RWPE2 (cell line): ENCODE measurements at places on chromosomes 7 and 10.

DNA sequence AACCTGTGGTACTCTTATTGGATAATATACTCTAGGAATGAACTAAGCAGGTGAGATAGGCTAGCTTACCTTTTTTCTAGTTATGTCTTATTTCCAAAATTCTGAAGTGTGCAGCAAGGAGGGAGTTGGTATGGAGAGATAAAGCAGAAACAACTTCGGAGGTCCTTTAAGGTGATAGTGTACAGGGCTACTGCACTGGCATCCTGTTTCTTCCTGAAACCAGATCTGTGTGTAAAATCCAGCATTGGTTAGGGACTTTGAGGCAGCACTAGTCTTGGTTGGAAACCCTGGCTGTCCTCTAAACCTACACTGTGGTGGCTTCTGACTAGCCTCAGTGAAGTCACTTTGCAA lies 66.9 kb upstream of the STRIP2 start:
- DNase-seq: no peak
- H3K27me3 ChIP-seq: no peaks in the 10 kb centered on the region
- H3K27ac ChIP-seq: no peak overlapping the region
- no peak overlapping the region for H3K4me3 ChIP-seq
- peaks cover 2% of the 10 kb centered on the region for H3K4me1 ChIP-seq
- H3K36me3 ChIP-seq: no peaks in the 10 kb centered on the region

DNA sequence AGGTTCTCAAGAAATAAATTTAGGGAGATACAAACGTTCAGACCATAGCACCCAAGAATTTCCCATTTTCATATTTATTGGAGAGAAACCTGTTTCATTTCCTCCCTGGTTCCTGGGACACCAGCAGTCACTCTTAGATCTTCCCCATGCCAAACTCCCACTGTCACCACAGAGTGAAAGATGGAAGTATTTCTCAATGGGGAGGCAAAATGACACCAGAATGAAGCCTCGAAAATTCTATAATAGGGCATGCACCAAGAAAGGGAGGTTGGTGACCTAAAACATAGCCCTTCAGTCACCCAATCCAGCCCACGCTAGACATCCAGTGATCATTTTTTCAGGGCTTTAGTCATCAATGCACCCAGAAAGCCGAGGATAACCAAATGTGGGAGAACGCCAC lies 148.1 kb upstream of the PLXDC2 start:
- no peak overlapping the region for H3K27ac ChIP-seq
- H3K36me3 ChIP-seq: no peaks in the 10 kb centered on the region
- no peak overlapping the region for H3K4me3 ChIP-seq
- H3K27me3 ChIP-seq: no peaks in the 10 kb centered on the region

DNA sequence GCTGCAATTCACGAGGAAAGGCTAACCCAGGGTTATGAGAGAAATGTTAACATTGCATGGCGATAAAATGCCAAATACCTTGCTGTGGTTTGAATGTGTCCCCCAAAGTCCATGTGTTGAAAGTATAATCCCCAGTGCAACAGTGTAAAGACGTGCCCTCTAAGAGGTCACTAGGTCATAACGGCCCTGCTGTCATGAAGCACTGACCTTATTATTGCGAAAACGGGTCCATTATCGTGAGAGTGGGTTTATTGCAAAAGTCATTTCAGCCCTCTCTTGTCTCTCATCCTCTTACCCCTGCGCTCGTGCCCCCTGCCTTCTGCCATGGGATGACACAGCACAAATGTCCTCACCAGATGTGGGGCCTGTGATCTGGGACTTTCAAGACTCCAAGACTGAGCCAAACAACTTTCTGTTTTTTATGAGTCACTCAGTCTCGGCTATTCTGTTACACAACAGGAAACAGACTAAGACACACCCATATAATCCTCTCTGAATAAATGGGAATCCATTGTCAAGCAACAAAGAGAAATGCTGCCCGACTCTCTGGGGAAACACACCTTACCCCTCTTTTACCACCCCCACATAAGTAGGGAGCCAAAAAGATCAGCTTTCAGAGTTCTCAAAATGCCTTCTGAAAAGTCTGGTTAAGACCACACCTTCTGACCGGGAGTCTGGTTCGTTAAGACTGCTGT lies 73.1 kb upstream of the UCN3 start:
- H3K27me3 ChIP-seq: no peaks in the 10 kb centered on the region
- peak overlapping the region; percentile 94 for H3K27ac ChIP-seq
- H3K4me3 ChIP-seq: no peak overlapping the region
- H3K36me3 ChIP-seq: no peaks in the 10 kb centered on the region

- H3K36me3 ChIP-seq: no peaks in the 10 kb centered on the region
- H3K4me1 ChIP-seq: peaks cover 3% of the 10 kb centered on the region
- no peak overlapping the region for H3K4me3 ChIP-seq
Observed at GRCh38 chr7:90242369-90243168, 2.4 kb upstream of the CFAP69 start.

GRCh38 chr10:20698837-20699236 lies 198.3 kb downstream of the NEBL start:
- no peaks in the 10 kb centered on the region for H3K4me1 ChIP-seq
- no peak overlapping the region for H3K27ac ChIP-seq
- DNase-seq: no peak
- H3K4me3 ChIP-seq: no peak overlapping the region
- no peaks in the 10 kb centered on the region for H3K27me3 ChIP-seq

GRCh38 chr10:112053895-112054294 lies 129.7 kb downstream of the GPAM start:
- H3K36me3 ChIP-seq: no peaks in the 10 kb centered on the region
- H3K4me1 ChIP-seq: no peaks in the 10 kb centered on the region
- no peak overlapping the region for H3K27ac ChIP-seq
- no peaks in the 10 kb centered on the region for H3K27me3 ChIP-seq
- no peak for DNase-seq
- no peak overlapping the region for H3K4me3 ChIP-seq

DNA sequence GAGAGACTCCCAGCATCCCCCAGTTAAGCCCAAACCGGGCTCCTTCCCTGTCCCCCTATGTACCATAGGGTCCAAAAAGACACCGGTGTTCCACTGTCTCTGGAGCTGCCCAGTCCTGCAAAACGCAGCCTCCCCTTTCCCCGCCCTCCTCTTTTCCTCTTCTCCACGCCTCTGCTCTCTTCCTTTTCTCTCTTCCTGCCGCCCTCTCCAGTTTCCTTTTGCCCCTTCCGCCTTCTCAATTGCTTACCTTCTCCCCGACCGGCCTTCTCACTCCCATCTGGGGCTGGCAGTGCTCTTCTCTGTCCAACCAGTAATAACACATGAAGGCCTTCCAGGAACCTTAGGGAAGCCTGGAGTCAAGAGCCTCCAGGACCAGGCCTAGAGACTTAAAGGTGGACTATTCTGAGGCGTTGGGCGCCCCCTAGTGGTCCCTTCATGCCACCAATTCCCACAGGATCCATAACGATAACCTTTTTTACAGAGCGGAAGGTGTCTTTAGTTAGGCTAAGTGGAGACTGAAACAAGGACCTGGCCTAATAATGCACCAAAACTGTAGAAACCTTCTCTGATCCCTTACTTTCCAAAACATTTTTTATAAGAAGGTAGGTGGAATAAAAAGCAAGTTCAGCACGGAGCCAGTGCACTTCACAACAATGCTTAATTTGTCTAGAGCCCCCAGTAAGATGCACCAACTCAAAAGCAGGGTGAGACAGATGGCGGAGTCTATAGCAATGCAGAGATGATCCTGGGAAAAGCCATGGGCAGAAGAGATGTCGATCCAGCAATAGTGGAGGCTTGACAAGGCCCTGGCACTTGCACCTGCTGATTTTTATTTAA lies 27.2 kb upstream of the MSRB2 start:
- no peaks in the 10 kb centered on the region for H3K36me3 ChIP-seq
- DNase-seq: no peak
- no peak overlapping the region for H3K27ac ChIP-seq
- H3K4me1 ChIP-seq: peaks cover 8% of the 10 kb centered on the region

DNA sequence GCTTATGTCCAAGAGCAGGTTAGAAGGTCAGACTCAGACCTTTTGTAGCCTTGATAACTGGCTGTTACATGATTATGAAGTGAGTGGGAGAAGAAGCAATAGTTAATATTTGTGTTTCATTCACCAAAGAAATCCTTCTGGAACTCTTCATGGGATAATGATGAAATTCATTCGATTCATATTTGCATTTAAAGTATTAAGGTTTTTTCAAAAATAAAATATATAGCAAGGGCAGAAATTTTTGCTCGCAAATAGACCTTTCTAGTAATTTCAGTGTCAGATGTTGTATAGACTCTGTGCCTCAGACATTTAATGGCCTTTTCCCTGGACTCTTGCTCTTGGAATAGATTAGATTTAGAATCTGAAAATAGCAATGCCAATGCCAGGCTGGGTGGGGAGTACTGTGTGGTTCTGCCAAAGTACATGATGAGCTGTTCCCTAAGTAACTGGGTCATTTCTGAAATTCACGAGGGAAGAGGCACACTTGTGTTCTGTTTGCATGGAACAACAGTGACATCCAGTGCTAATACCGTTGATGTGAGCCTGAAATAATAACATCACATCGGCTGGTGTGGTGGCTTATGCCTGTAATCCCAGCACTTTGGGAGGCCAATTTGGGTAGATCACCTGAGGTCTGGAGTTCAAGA lies 119.2 kb downstream of the MBL2 start:
- no peak overlapping the region for H3K27ac ChIP-seq
- no peaks in the 10 kb centered on the region for H3K27me3 ChIP-seq
- no peak overlapping the region for H3K4me3 ChIP-seq
- H3K4me1 ChIP-seq: no peaks in the 10 kb centered on the region
- no peaks in the 10 kb centered on the region for H3K36me3 ChIP-seq

GRCh38 chr10:129258283-129258923 lies 208.6 kb upstream of the MGMT start:
- no peak overlapping the region for H3K4me3 ChIP-seq
- no peak overlapping the region for H3K27ac ChIP-seq
- no peak for DNase-seq
- no peaks in the 10 kb centered on the region for H3K36me3 ChIP-seq
- no peaks in the 10 kb centered on the region for H3K4me1 ChIP-seq

GRCh38 chr7:91338226-91339020 lies 74.2 kb downstream of the FZD1 start:
- DNase-seq: no peak
- no peaks in the 10 kb centered on the region for H3K36me3 ChIP-seq
- H3K27me3 ChIP-seq: no peaks in the 10 kb centered on the region

DNA sequence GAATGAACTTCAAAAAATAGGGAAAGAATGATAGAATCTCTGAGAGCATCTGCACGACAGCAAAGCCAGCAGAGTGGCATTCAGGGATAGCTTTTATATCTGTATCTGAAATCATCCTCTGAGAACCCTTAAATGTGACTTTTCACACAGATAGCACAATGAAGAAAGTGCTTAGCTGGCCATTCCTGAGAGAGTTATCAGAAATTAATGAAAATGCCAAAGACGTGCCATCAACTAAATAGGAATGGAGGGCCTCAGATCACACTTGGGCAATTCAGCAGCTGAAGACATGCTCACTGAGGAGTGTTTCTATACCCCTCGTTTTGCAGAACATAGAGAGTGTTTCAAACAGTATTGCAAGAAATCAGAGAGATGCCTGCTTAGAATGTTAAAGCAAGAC lies 51.6 kb downstream of the AKR1B1 start:
- H3K36me3 ChIP-seq: no peaks in the 10 kb centered on the region
- no peak overlapping the region for H3K27ac ChIP-seq
- no peak overlapping the region for H3K4me3 ChIP-seq
- H3K4me1 ChIP-seq: no peaks in the 10 kb centered on the region

- H3K27me3 ChIP-seq: no peaks in the 10 kb centered on the region
- peak overlapping the region; percentile 95 for H3K4me3 ChIP-seq
- no peaks in the 10 kb centered on the region for H3K36me3 ChIP-seq
- no peak for DNase-seq
- H3K27ac ChIP-seq: peak overlapping the region; percentile 72
- H3K4me1 ChIP-seq: peaks cover 8% of the 10 kb centered on the region
Observed at GRCh38 chr7:129225206-129225930, 538 bp downstream of the AHCYL2 start.

- no peaks in the 10 kb centered on the region for H3K4me1 ChIP-seq
- no peaks in the 10 kb centered on the region for H3K36me3 ChIP-seq
- H3K4me3 ChIP-seq: no peak overlapping the region
- peaks cover 9% of the 10 kb centered on the region for H3K27me3 ChIP-seq
Observed at GRCh38 chr10:71141528-71141927, 70.8 kb upstream of the UNC5B start.

DNA sequence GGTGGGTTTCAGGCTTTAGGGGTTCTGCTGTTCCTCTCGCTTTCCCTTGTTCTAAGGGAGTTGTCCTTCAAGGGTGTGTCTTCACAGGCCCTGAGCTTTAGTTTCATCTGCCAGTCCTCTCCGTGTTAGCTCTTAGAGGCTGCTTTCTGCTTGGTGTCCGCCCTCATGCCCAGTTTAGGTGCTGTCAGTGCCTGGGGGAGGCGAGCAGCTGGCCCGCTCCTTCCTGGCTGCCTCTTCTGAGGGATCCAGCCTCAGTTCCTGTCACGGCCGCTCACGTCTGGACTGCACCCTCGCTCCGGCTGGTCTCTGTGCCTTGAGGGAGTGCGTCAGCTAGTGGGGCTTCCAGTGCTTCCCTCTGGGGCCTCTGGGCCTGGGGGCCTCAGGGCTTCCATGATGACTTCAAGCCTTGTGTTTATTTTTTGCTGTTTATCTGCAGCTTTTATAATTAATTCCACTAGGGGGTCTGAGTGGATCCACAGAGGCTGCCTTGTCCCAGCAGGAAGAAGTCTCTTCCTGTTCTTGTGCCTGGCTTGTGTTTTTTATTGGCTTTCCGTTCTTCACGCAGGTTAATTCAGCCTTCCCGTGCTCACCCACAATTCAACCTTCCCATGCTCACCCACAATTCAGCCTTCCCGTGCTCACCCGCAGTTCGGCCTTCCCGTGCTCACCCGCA lies 33.0 kb downstream of the WDR37 start:
- DNase-seq: no peak
- no peak overlapping the region for H3K27ac ChIP-seq
- H3K36me3 ChIP-seq: peaks cover 52% of the 10 kb centered on the region
- no peaks in the 10 kb centered on the region for H3K27me3 ChIP-seq
- no peaks in the 10 kb centered on the region for H3K4me1 ChIP-seq

DNA sequence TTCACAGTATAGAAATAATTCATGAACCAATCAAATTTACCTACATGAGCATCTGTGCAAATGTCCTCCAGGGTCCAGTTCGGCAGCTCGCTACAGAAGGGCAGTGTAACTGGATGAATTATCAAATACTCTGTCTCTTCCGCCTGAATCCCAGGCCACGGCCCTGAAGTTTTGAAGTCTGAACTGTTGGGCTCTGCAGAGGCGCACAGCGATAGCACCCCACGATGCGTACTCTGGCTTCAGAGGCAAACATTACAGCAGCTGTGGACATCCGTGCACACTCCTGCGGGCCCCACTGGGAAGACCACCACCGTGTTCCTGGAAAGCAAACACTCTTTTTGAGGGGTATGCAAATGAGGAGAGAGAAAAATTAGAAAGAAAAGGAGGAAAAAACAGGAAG lies 259.8 kb upstream of the TCERG1L start:
- H3K4me3 ChIP-seq: no peak overlapping the region
- DNase-seq: no peak
- no peak overlapping the region for H3K27ac ChIP-seq

- no peak overlapping the region for H3K27ac ChIP-seq
- no peaks in the 10 kb centered on the region for H3K27me3 ChIP-seq
- H3K36me3 ChIP-seq: no peaks in the 10 kb centered on the region
- H3K4me1 ChIP-seq: no peaks in the 10 kb centered on the region
- no peak for DNase-seq
Observed at GRCh38 chr10:104617831-104618230, 23.3 kb upstream of the SORCS3 start.
